ENCODE measurements at places on chromosomes 12 and 14. TPM values are rescaled to one million over a fixed set of nuclear protein-coding genes. Genes with fewer than 3 reads are reported as not detected.

The NKX2-1 gene
- total RNA-seq = not detected

DNA sequence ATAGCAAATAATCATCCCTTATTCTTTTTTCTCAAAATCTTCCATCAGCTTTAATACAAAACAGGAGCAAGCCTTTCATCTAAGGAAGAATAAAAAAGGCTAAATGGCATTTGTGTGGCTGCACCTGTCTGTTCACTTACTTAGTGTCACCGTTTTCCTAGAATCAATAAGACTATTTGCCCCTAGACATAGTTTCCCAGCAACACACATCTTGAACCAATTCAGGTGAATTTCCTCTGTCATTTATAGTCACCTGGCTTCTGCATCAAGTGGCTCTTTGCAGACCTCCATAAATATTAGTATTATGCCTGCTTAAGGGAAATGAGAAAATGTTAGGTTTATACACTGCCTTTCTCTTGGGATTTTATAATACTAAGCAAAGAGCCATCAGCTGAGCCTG, 17.4 kb upstream of the GCH1 start:
- DNase-seq = no peak

DNA sequence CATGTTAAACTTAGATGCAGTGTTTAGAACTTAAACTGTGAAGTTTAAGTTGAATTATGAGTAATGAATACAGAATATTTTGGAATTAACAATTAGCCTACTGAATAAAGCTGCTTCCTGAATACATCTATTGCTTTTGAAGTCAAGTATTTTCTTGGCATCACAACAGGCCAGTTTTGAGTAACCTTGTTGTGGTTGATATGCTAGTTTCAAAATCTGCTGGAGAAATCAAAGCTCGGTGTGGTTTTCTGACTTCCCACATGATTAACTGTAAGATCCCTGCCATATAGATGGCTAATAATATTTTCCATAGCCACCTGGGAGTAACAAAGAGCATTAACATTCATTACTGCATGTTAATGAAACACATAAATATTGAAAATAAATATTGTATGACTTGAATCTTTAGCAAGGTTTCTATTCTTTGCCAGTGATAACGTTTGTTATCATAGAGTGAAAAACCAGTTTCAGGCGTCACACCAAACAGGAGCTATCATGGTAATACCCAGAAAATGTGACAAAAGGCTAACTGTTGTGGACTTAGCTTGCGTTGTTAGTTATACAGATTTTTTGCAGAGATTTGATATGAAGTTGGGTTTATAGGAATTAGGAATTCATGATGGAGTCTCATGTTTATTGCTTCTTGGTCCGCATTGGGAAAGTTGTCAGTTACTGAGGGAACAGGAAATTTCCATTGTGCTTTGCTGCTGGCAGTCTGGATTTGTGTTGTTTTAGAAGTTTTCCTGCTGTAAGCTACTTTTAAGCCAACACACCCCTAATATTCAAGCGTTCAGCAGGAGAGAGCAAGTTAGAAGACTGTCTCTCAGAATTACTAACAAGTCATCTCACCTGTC, 32.1 kb downstream of the PPFIBP1 start:
- no peak for DNase-seq

DNA sequence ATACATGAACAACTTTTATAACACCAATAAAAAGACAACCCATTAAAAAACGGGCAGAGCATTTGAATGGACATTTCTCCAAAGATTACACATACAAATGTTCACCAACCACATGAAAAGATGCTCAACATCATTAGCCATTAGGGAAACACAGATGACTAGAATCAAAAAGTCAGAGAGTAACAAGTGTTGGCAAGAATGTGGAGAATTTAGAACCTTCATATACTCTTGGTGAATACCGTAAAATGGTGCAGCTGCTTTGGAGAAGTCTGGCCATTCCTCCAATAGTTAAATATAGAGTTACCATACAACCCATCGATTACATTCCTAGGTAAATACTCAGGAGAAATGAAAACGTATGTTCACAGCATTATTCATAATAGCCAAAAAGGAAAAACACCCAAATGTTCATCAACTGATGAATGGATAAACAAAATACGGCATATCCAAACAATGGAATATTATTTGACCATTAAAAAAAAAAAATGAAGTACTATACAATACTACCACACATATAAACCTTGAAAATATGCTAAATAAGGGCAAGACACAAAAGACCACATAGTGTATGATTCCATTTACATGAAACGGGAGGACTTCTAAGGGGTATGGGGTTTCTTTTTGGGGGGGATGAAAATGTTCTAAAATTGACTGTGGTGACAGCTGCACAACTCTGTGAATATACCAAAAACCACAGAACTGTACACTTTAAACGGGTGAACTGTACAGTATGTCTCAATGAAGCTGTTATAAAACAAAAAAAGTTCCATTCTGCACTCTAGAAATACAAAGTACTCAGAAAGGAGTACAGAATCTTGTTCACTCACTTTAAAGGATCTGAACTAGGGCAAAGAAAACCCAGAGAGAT, 3.2 kb downstream of the CORO1C start:
- no peak for DNase-seq

GRCh38 chr12:132386926-132387497, 57.6 kb upstream of the GALNT9 start:
- DNase-seq = no peak

The TPH2 gene
- not detected for total RNA-seq

The PEBP1 gene
- 216 TPM for total RNA-seq

The DENND5B gene
- total RNA-seq = 15.4 TPM

GRCh38 chr12:116336542-116337065, 59.1 kb upstream of the MED13L start:
- DNase-seq = peak; percentile 49

- no peak for DNase-seq
Observed at GRCh38 chr14:58784931-58785330, 147.2 kb downstream of the DACT1 start.

GRCh38 chr12:75716291-75717025, 205.0 kb upstream of the KRR1 start:
- no peak for DNase-seq

GRCh38 chr12:65462484-65462883, 184.0 kb downstream of the MSRB3 start:
- DNase-seq = no peak

The MFAP5 gene
- 147 TPM for total RNA-seq

The TNFRSF1A gene
- total RNA-seq = 264 TPM

- no peak for DNase-seq
Observed at GRCh38 chr14:75980856-75981255, 939 bp downstream of the TGFB3 start.

DNA sequence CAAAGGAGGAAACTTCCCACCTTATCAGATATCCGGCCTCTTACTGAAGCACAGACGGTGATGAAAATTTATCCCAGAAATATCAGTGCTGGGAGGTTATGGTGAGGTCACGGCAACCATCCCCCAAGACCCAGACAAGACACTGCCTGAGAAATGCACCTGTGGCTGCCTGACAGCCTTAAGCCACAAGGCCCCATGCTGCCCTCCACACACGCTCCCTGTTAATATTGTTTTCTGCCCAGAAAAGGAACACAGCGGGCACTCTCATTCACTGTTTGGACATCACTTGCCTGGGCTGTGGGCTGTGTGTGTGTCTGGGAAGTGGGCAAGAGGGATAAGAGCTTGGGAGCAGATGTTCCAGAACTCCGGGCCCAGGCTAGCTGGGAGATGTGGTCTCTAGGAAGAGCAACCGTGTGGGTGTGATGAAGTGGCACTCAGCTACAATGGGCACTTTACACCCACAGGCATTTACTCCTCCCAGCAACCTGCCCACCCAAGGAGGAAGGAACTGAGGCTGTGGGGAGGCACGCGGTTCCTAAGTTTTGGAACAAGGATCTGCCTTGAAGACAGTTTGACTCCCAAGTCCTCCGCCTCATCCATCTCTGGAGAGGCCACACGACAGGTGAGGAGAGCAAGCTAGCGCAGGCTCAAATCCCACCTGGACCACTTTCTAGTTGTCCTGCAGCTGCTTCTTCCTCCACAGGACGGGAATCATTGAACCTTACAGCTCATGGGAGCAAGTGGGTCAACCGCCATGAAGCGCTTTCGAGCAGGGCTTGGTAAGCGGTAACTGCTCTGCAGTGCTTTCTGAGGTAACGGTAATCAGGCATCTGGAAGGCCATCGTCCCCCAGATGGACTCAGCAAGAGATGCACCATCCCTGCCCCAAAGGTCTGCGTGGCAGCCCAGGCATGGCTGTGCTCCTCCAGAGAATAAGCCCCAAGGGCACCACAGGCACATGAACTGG, 91.4 kb downstream of the CHGA start:
- no peak for DNase-seq

The PTMS gene
- total RNA-seq = 161 TPM

The SIX1 gene
- total RNA-seq = 2.6 TPM

GRCh38 chr14:34628681-34629135, 1.2 kb downstream of the SNX6 start:
- DNase-seq = no peak

DNA sequence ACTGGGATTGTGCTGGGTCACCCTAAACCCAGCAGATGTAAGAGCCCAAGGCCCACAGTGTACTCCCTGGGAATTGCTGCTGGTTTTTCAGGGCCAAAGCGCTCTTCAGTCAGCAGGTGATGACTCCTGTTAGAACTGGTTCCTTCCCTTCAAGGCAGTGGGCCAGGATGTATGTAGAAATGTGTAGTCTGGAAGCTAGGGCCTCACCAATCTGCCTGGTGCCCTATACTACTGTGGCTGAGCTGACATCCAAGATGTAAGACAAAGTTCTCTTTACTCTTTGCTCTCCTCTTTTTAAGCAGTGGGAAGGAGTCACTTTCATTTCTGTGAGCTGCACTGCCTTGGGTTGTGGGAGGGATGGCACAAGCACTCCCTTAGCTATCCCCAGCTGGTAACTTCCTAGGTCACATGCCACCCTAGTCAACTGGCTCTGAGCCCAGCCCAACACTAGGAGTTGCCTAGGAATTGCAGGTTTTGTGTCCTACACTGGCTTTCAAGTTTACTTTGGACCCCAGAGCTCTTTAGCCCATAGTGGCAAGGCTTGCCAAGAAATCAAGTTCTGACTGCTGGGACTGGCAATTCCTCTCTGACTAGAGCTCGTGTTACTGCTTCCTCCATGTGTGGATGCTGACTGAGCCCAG, 249.2 kb downstream of the C12orf50 start:
- no peak for DNase-seq

- DNase-seq = no peak
Observed at GRCh38 chr14:100362311-100362927, 39.3 kb downstream of the SLC25A47 start.

DNA sequence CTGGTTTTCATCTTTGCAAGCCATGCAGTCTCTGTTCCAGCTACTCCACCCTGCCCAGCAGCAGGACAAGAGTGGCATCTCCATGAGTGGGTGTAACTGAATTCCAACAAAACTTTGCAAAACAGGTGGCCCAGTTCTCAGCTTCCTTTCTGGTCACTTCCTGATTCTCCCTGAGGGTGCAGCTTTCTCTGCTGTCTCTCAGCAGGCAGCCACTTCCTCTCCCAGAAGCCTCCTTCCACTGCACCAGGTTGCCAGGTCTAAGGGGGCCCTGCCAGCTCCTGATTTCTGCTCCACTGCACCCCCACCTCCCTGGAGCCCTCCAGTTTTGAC, 341.0 kb upstream of the FKBP4 start:
- DNase-seq = no peak

DNA sequence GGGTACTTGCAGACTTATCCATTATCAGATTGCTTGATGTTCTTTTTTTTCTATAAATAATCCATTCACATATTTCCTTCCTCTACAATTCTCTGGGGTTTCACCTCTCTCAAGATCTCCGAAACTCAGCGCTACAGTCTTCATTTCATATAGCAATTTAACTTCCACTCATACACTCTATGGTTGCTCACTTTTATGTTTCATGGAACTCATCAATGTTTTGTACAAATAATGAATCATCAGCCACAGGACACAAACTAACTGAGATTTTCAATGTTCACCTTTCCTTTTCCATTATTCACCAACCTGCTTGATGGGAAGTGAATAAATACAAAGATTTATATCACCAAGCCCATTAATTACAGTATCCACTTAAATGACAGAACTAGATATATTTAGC, 534.7 kb downstream of the LRFN5 start:
- DNase-seq = no peak

GRCh38 chr12:82426081-82426480, 67.8 kb downstream of the METTL25 start:
- no peak for DNase-seq

Measured in mesenteric fat pad (tissue), 1 donor.